ENCODE measurements at places on chromosomes 1 and 21.

- DNase-seq = no peak
Measured at GRCh38 chr1:67228791-67229190, 62.5 kb downstream of the IL23R start.

DNA sequence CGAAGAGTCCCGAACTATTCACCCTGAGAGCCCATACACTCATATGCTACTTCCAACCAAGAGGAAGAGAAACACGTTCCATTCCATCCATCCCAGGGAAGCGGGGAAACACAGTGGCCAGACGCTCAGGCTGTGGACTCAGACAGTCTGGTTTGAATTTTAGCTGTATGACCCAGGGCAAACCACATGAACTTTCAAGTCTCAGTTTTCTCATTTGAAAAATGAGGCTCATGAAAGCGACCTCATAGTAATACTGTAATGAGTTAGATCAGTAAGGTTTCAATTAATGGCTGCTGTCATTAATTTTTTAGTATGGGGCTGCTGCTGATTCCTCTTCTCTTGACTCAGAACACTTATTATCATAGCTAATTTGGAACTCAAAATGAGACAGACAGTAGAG, 1.5 kb downstream of the FCRL4 start:
- no peak for DNase-seq

DNA sequence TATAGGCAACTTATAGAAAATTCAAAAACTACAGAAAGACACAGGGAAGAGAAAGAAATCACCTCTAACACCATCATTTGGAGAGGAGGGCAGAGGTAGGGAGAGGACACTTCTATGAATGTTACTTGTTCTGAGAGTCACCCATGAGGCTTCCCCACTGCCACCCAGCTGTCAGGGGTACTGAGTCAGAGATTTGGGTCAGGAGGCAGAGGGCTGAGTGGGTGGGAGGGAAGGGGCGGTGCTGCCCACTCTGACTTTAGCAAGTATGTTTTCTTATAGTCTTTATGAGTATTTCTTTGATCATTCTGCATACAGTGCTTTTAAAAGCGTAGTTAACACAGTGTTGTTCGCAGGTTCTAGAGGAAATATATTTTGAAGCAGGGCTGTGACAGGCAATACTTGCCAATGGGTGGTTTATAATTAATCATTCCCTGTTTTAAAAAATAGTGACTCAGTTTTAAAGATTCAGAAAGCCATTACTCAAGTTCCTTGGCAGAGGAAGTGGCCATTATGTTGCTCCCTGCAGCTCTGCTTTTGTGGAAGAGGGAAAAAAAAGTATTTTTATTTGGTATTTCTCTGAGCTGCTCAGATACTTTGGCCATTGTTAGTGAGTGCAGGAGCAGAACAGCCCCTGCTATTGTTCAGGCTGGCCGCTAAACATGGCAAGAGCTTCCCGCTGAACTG, 18.3 kb downstream of the IL6R start:
- no peak for DNase-seq

GRCh38 chr1:180773210-180773865, 139.4 kb upstream of the KIAA1614 start:
- no peak for DNase-seq

- peak; percentile 58 for DNase-seq
Measured at GRCh38 chr1:51605961-51606723, 10.8 kb upstream of the OSBPL9 start.

DNA sequence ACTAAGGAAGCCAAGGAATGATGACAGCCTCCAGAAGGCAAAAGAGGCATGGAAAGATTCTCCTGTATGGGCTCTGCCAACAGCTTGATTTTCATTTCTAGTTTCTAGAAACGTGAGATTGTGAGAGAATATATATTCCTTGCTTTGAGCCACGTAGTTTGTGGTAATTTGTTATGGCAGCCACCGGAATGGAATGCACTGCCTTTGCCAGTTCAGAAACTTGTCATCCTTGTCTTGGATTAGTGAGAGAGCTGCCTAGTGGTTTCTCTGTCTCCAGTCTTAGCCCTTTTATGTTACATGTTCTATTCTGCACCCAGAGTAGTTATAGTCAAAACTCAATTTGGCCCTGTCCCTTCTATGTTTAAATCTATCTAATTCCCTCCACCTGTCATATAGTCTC, 216.0 kb upstream of the PTGFR start:
- no peak for DNase-seq

DNA sequence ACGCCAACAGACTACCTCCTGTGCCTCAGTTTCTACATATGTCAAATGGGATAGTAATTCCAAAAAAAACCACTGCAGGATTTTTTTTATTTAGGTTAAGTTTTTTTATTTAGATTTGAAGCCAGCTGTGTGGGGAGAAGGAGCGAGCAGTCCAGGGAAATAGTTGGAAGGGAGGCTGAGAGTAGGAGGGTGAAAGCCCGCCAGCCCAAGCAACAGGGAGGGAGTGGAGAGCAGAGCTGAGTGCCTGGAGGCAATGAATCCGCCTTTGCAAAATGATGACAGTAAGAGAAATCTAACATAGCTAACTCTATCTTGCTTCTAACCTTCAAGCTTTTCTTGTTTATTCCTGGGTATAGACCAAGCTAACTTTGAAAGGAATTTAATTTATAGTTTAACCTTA, 15.6 kb upstream of the C1orf198 start:
- DNase-seq = no peak

GRCh38 chr21:14603202-14603601, 57.1 kb upstream of the SAMSN1 start:
- DNase-seq = no peak

DNA sequence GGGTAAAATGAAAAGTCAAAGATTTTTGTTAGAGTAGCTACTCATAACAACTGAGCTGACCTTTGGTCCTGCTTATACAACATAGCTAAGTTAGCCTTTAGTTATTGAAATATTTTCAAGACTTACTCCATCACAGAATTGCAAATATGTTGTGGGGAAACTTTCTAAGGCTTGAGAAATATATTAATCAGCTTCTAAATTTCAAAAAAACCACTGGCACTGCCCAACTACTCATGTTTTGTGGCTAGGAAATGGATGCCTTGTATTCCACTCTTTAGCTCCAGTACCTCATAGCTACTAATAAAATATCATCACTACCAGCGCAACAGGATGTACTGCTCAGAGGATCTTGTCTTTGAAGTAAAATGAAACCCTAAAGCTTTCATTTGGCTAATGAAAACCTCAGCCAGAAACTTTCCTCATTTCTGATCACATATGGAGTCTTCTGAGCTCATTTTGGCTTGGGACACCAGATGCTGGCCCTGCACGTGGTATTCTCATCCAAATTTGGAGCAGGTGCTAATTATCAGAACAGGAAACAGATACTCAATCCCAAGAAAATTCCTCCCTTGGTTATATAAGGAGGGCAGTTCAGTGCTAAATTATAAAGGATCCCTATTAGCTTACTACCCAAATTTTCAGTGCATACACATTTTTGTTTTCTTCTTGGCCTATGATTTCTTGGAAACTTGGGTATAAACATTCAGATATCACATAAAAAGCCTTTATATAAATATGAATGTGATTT, 690.7 kb downstream of the ADGRL2 start:
- DNase-seq = no peak
